Muscle of back (tissue), 13 donors: ENCODE measurements at places on chromosomes 2 and 18. TPM values are rescaled to one million over a fixed set of nuclear protein-coding genes. Genes with fewer than 3 reads are reported as not detected.

Gene MYOM1
- 637 TPM for polyA plus RNA-seq

Gene RNF152
- polyA plus RNA-seq: 3.0 TPM

Gene PPP1R1C
- 0.75 TPM for polyA plus RNA-seq

Gene WNT6
- polyA plus RNA-seq: 0.23 TPM

Gene TMEM163
- 0.67 TPM for polyA plus RNA-seq

Gene LRP2
- polyA plus RNA-seq: 0.12 TPM

Gene NPPC
- 3.7 TPM for polyA plus RNA-seq

Gene HRH4
- polyA plus RNA-seq: 0.10 TPM

Gene POMC
- 1.3 TPM for polyA plus RNA-seq

Gene UGT1A4
- polyA plus RNA-seq: not detected

Gene STAT1
- 38.1 TPM for polyA plus RNA-seq

Gene IL1RL2
- polyA plus RNA-seq: 0.19 TPM

Gene GNLY
- 0.66 TPM for polyA plus RNA-seq

Gene LCT
- polyA plus RNA-seq: not detected

Gene CIDEA
- not detected for polyA plus RNA-seq

Gene PROKR1
- polyA plus RNA-seq: 1.7 TPM

Gene CRYGD
- polyA plus RNA-seq: not detected

Gene SPHKAP
- polyA plus RNA-seq: 18.3 TPM

Gene CDK15
- polyA plus RNA-seq: 0.99 TPM

Gene KCNIP3
- 5.3 TPM for polyA plus RNA-seq

Gene REG3A
- not detected for polyA plus RNA-seq

Gene HTRA2
- 32.7 TPM for polyA plus RNA-seq

Gene CD28
- 5.5 TPM for polyA plus RNA-seq

Gene CPO
- polyA plus RNA-seq: 0.16 TPM

Gene RAB27B
- polyA plus RNA-seq: 1.4 TPM

Gene C2orf80
- polyA plus RNA-seq: not detected

Gene GPR155
- 4.4 TPM for polyA plus RNA-seq

Gene OSR1
- 27.7 TPM for polyA plus RNA-seq

Gene ARHGAP15
- polyA plus RNA-seq: 14.6 TPM

Gene LYPD1
- 3.8 TPM for polyA plus RNA-seq

Gene CYP27A1
- polyA plus RNA-seq: 20.1 TPM

Gene KCNJ13
- polyA plus RNA-seq: 0.33 TPM

Gene PLGLB1
- polyA plus RNA-seq: 0.70 TPM

Gene FAM237A
- not detected for polyA plus RNA-seq

Gene SERPINB3
- polyA plus RNA-seq: 0.57 TPM

Gene TEX261
- polyA plus RNA-seq: 37.4 TPM

Gene CDH19
- 1.2 TPM for polyA plus RNA-seq

Gene ARHGAP28
- polyA plus RNA-seq: 29.1 TPM

Gene ZDBF2
- 11.5 TPM for polyA plus RNA-seq

Gene ALK
- 0.13 TPM for polyA plus RNA-seq
